ENCODE measurements at places on chromosomes 12 and 14.
A peak's percentile ranks its signal among the peaks of the same experiment; 100 is the strongest.

DNA sequence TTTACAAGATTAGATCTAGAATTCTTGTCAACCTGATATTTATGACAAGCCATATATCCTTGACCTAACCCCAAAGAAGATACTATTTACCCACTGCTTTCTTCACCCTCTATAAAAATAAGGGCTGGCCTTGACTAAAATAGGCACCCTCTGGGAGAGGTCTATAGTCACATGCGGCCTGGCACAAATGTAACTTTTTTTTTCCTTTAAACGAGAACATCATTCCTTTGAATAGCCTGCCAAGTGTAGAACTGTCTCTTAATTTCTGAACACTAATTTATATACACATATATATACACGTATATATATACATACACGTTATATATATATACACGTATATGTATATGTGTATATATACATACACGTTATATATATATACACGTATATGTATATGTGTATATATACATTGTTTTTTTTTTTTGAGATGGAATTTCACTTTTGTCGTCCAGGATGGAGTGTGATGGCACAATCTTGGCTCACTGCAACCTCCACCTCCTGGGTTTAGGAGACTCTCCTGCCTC is 18.6 kb downstream of the PPTC7 start:
- no peak for DNase-seq

DNA sequence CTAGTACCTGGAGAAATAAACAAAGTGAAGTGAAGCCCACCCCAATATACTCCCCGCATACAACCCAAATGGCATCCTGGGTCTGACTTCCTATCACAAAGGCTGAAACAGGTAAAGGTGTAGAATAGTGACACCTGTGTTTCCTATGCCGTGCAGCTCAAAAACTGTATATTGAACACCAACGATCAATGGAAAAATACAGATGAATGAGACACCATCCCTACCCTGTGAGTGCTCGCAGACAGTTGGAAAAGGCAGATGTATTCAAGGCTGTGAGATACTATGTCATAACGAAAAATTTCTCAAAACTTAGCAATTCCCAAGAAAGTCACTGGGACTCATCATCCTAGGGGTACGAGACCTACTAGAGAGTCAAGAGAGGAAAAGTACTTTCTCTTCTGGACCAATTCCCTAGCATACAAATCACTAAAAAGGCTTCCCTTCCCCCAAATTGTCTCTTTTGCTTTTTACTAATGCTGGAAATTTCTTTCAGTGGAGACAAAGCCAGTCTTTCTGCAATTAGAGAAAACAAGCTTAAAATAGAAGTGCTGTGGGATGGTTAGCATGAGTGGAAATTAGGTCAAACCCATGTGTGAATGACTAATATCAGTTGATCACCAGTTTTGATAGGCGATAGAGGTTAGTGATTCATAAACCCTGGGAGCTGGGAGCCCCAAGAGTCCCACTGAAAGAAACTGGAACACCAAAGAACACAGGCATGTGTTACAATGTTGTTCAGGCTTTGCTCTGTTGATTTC is 249.7 kb downstream of the SPTSSA start:
- no peak for DNase-seq

- no peak for DNase-seq
These were observed 1.9 kb upstream of the PIWIL1 start for GRCh38 chr12:130335517-130336392.

DNA sequence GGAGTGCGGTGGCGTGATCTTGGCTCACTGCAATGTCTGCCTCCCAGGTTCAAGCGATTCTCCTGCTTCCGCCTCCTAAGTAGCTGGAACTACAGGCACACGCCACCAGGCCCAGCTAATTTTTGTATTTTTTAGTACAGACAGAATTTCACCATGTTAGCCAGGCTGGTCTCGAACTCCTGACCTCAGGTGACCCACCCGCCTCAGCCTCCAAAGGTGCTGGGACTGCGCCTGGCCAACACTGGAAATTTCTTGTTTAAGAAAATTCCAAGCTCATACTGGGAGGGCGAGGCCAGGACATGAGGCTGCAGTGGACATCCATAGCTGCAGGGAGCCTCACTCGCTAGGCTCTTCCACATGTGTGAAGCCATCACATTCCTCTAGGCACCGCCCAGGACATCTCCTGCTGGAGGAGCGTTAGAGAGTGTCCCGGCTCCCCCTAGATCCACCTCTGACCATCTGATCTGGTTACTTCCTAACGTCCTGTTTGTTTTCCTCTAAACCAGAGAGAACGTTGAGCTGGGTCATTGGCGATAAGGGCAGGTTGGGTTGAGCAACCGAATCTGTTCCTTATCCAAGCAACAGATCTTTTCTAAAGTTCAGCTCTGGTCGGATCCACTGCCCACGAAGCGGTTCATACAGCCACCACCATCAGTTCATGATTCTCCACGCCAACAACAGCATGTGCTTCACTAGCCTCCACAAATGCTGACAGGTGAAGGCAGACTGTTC is 108.2 kb upstream of the MED13L start:
- DNase-seq: no peak

DNA sequence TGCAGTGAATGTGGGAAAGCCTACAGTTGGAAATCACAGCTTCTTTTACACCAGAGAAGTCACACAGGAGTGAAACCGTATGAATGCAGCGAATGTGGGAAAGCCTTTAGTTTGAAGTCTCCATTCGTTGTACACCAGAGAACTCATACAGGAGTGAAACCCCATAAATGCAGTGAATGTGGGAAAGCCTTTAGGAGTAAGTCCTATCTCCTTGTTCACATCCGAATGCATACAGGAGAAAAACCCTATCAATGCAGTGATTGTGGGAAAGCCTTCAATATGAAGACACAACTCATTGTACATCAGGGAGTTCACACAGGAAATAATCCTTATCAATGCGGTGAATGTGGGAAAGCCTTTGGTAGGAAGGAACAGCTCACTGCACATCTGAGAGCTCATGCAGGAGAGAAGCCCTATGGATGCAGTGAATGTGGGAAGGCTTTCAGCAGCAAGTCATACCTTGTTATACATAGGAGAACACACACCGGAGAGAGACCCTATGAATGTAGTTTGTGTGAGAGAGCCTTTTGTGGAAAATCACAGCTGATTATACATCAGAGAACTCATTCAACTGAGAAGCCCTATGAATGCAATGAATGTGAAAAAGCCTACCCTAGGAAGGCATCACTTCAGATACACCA is 24.6 kb downstream of the ZNF26 start:
- DNase-seq: no peak

DNA sequence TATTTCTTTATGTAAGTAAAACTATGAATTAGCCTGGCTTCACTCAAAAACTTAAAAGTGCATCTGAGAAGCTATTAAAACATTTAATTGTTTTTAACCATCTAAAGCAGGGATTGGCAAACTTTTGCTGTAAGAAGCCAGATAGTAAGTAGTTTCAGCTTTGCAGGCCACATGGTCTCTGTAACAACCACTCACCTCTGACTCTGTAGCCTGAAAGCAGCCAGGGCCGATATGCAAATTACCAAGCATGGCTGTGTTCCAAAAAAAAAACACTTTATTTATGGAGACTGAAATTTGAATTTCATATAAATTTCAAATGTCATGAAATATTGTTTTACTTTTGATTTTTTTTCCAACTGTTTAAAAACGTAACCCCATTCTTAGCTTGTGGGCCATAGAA is 95.3 kb downstream of the CIT start:
- no peak for DNase-seq

- DNase-seq: no peak
These were observed 157.1 kb upstream of the GRIN2B start for GRCh38 chr12:14138495-14138894.

DNA sequence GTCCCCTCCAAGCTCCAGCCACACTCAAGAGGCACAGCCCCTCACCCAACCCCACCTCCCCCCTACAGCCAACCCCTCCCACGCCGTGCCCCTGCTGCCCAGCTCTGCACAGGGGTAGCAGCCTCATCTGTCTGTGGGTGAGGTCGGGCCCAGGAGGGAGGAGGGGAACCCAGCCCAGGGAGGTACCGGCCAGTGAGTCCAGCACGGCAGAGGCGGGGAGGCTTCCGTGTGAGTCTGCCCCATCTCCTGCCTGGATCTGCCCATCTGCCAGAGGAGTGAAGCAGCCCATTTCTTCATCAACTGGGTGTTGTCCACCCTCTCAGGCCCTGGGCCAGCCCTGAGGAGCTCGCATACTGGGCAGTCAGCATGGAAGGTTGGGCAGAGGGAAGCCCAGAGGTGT is 54.2 kb downstream of the CCNK start:
- no peak for DNase-seq

GRCh38 chr14:29930283-29930682 is 2.6 kb upstream of the PRKD1 start:
- DNase-seq: no peak

DNA sequence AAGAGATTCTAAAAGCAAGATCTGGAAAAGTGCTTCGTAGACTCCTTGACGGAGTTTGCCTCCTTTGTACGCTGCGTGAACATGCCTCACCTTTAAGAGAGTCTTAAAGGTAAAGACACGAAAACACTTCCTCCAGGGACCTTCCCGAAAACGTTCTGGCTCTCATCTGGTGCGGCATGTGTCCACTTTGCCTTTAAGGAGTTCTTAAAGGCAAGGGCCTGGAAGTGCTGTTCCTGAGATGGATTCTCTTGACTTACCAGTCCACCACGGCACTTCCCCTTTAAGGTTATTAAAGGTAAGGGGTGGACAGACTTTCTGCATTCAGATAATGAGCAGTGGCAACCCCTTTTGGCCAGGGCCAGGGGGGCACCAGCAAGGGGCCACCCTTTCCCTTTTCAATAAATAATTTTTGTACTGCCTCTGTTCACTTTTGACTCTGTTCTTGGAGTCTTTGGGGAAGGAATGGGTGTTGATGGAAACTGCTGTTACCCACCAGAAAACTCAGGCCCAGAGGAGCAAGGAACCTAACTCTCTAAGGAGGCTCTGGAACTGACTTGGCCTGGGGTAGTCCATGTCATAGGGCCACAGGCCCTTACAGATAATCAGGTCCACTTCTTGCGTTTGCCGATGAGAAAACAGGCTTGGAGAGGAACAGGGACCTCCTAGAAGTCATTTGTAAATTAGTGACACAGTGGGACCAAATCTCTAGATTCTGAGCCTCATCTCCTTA is 4.4 kb downstream of the REM2 start:
- no peak for DNase-seq

DNA sequence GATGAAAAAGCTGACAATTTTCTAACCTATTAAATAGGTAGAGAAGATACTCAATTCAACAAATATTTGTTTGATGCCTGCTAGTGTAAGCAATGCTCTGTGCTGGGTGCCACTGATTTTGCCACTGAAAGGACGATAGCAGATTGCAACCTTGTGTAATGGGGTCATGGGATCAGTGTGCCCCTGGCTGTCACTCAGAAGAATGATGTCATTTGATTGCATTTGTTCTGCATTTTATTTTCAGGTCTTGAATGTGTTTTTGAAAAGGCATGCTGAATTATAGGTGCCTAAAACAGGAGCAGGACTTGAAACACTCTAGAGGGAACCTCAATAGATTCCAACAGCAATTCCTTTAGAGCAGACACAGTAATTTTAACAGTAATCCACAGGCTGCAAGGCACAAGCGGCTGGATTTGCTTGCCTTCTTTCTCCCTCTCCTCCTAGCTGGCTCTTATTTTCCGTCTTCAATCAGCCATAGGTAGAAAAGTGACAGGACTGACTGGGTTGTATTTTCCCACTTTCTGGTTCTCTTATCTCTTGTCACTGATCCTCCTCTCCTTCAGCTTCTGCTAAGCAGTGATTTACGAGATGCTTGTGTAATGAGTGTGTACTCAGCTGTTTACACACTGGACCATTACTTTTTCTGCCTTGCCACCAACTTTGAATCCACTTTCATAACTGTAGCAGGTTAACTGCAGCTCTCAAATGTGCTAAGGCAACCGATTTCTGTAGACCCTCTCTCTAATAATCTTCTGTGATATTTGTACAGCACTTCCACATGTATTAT is 4.1 kb downstream of the PLXNC1 start:
- DNase-seq: no peak

- DNase-seq: no peak
These were observed 81.2 kb downstream of the ANO4 start for GRCh38 chr12:100875771-100876170.

DNA sequence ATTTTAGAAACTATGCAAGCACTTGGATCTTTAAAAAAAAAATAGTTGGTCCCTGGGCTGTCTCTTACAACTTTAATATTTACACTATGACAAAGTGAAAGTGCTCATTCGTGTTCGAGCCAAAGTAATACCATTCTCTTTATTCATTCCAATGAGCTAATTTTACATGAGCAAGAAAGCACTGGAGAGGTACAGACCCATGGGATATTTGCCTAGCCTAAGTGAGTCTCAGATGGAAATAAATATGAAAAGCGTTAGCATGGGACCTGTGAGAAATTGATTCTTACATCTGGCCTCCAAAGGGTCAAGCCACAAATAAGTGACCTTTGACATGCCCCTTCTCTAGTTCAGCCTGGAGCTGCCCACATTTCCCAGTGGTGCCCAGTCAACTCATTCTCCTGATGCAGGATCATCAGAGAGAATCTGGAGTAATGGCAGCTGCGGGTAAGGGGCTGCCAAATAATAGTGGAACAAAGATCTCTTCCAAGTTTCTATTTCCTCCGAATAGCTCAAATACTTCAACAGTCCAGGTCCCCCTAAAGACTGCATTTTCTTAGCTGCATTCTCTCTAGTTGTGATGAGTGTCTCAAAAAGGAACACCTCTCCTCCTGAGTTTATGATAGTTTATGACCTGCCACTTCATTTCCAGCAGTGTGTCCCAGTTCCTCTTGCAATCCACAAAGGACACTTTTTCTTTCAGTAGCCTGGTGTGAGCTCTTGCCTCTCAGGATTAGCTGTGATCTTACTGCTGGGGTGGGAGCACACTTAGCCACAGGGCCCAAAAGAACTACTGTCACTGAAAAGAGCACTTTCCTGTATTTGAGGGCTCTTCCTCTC is 208.2 kb downstream of the DAD1 start:
- DNase-seq: no peak

DNA sequence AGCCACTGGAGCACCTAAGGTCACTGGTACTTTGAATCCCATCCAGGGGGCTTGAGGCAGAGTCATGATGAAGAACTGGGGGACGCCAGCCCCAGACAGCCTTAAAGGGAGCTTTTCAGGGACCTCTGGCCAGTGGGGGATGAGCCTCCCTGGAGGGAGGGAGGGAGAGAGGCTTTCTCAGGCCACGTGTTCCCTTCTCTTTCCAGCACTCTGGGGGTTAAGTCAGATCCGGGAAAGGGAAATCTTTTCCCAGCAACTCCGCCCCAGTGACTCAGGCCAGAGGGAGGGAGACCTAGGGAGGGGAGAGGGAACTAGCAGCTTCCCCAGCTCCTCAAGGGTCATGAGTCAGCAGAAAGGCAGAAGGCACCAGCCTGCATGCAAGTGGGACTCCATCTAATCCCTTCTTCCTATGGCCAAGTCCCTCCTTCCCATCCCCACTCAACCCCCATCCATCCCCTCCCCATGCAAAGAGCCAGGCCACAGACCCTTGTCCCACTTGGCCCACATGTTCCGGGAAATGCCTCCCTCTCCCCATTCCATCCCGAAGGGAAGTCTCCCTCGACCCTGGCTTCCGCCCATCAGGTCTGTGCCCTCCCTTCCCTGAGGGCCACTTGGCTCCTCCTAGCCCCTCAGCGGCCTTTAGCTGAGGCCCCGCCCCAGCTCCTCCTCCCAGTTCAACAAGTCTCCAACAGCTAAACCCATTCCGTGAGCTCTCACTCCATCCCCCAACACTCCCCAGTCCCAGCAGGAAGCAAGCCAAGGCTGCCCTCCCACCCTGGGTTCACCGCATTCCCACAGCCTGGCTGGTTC is 5.6 kb downstream of the TNFRSF1A start:
- DNase-seq: peak; percentile 59

Data from CD8-positive, alpha-beta T cell (primary cell).